ENCODE measurements at places on chromosomes 1 and 21.

DNA sequence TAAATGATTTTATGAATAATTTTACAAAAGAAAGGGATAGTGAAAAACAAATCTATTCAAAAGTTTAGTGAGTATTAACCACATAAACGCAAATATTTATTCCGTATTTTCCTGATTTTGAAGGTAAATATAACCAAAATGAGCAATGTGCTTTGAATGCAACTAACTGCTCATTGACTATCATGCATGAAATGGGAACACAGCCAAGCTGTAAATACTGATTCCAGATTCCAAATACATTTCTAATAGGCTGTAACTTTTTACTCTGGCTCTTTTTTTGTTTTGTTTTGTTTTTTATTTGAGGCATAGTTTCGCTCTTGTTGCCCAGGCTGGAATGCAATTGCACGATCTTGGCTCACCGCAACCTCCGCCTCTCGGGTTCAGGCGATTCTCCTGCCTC is 41.8 kb downstream of the SELENOF start:
- no peak for DNase-seq

DNA sequence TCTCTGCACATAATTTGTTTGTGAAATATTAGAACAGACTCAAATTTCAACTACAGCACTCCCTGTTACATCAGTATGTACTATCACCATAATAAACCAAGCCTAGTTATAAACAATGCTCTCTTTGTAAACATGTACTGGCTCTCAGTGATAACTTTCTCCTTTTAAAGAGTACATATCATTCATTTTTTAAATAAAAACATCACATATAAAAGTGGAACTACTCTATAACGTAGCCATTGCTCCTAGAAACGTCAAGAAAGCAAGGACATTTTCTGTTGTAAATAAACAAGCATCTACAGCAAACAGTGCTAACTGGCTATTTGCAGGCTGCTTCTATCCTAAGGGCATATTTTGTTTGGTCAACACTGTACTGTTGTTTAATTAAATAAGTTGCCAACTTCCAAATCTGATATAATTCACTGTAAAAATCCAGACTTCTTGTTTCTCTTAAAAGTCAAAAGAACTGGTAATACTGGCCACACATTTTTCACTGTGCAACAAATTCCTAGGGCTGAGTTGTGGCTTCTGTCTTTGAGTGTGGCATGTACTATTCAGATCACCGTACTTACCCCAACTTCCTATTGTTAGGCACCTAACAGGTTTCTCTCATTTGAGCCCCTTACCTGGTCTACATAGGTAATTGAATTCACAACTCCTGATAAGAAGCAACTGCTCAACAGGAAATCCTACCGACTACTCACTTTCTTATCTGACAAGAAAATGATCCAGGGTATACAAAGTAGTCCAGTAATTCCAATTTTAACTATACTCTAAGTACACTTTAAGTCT is 111.9 kb downstream of the DENND1B start:
- no peak for DNase-seq

- DNase-seq: no peak
Measured at GRCh38 chr1:156503698-156504437, 3.3 kb upstream of the MEF2D start.

GRCh38 chr1:180536821-180537372 is 21.9 kb upstream of the OVAAL start:
- DNase-seq: no peak

GRCh38 chr1:63709267-63709828 is 64.5 kb upstream of the ROR1 start:
- no peak for DNase-seq

- no peak for DNase-seq
Measured at GRCh38 chr1:68615312-68615711, 118.4 kb upstream of the DEPDC1 start.

- no peak for DNase-seq
Measured at GRCh38 chr1:151539321-151540020, 638 bp upstream of the TUFT1 start.

GRCh38 chr21:37684115-37684493 is 232.2 kb downstream of the KCNJ6 start:
- DNase-seq: no peak

GRCh38 chr1:178417858-178418257 is 78.9 kb downstream of the CLEC20A start:
- DNase-seq: no peak

All from stimulated activated CD8-positive, alpha-beta memory T cell treated with anti-CD3 and anti-CD28 coated beads, Interleukin-15, amount 100 ng/mL, for 24 hours (primary cell).